Right ventricle myocardium superior (tissue), 1 donor: ENCODE measurements at places on chromosomes 6 and 20. TPM values are rescaled to one million over a fixed set of nuclear protein-coding genes. Genes with fewer than 3 reads are reported as not detected.

LBP gene
- total RNA-seq, result not detected

TCP11 gene
- not detected for total RNA-seq

CD24 gene
- total RNA-seq, result 0.75 TPM

SRMS gene
- not detected for total RNA-seq

TM9SF4 gene
- total RNA-seq, result 23.0 TPM

PGC gene
- not detected for total RNA-seq

TXLNB gene
- 125 TPM for total RNA-seq

CLIC5 gene
- total RNA-seq, result 279 TPM

SDCBP2 gene
- 2.5 TPM for total RNA-seq

ATP9A gene
- 18.0 TPM for total RNA-seq

RAMACL gene
- total RNA-seq, result 1.3 TPM

TMEM244 gene
- not detected for total RNA-seq

C6orf118 gene
- not detected for total RNA-seq

KIF13A gene
- total RNA-seq, result 52.7 TPM

OR2B6 gene
- not detected for total RNA-seq

TTBK1 gene
- 0.13 TPM for total RNA-seq

TP53TG5 gene
- total RNA-seq, result 1.2 TPM

MOXD1 gene
- total RNA-seq, result 2.2 TPM

UNC93A gene
- not detected for total RNA-seq

HLA-DQA2 gene
- 1.6 TPM for total RNA-seq
